CD4-positive, alpha-beta T cell treated with Interleukin-12 subunit alpha and Interleukin-12 subunit beta, for 1 hour (primary cell): ENCODE measurements at places on chromosomes 2 and 18.
A peak's percentile ranks its signal among the peaks of the same experiment; 100 is the strongest.

- DNase-seq = no peak
Measured at GRCh38 chr18:78704971-78705461, 274.6 kb upstream of the SALL3 start.

- DNase-seq = no peak
Measured at GRCh38 chr18:5527603-5528002, 16.2 kb downstream of the EPB41L3 start.

DNA sequence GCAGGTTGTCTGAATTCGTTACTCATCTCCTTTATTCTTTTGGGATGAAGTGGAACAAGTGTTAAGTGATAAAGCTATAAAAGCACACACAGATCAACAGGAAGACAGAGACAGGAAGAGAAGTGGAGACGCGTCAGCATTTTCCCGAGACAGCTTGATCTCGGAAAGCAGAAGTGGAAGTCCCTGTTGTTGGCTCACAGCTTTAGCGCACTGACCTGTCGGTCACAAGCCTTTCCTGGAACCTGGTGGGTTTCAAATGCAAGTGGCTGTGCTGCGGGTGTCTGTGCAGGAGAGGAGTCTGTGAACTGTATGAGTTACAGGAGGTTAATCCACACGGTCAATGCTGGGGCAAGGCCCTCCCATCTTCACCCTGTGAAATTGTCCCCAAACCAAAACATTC lies 116.6 kb upstream of the PELI1 start:
- peak; percentile 34 for DNase-seq

DNA sequence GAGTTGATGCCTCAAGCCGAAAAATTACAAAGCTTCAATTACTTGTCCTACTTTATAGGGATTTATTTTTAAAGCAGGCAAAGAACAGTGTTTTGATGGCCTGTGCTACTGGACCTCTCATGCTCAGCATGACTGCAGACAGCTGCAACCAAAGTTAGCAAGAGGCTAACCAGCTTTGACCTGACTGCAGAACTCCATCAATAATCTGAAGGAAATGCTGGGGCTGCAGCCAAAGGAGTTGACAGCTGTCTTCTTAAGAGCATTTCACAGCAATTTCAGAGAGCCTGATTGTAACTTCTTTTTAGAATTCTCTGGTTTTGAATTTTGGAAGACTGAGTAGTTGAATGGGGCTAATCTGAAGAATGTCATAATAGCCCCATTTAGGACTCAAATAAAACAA lies 46.5 kb upstream of the SESTD1 start:
- no peak for DNase-seq

DNA sequence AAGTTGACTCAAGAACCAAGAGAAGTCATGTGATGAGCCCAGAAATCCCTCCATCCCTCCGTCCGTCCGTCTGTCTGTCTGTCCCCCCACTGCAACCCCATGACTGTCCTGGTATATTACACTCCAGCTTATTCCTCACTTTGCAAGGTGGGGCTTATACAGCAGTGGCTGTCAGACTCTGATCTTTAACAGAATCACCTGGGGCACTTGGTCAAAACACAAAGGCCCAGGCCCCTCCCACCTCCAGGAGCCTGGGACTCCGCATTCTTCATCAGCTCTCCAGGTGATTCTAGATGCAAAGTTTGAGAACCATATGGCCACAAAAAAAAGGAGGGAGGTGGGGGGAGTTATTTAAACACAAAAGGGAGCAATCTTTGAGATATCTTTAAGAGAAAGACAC lies 61.4 kb downstream of the MYO5B start:
- no peak for DNase-seq

- peak; percentile 68 for DNase-seq
Measured at GRCh38 chr2:68774569-68775271, 40.1 kb downstream of the ARHGAP25 start.

DNA sequence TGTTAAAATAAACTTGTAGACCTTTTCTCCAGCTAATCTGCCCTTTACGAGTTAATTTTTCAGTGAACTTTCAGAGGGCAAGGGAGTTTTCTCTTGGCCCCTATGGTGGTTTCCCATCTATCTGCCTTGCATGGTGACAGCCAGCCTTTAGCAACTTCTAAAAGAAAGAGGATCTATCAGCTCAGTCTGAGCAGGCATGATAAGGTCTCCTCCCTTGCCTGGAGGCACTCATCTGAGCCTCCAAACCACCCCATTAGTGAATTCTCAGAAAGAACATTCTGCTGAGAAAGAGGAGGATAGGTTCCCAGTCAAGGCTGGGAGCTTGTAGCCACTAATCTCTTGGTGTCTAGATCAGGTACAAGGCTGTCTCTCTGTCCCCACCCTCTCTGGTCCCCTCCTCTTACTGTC lies 10.7 kb upstream of the GYPC start:
- DNase-seq = no peak
